CD4-positive, alpha-beta T cell (primary cell): ENCODE measurements at places on chromosomes 5 and 9. TPM values are rescaled to one million over a fixed set of nuclear protein-coding genes. Genes with fewer than 3 reads are reported as not detected.

The MTMR12 gene
- 15.9 TPM for total RNA-seq

The FCN2 gene
- total RNA-seq: not detected

The PRELID2 gene
- 0.44 TPM for total RNA-seq

The PLAC8L1 gene
- not detected for total RNA-seq

The PCDHA9 gene
- total RNA-seq: not detected

The ECM2 gene
- not detected for total RNA-seq

The CTXN3 gene
- not detected for total RNA-seq

The CTNNAL1 gene
- total RNA-seq: 4.9 TPM

The SHOC1 gene
- total RNA-seq: not detected

The LCN6 gene
- total RNA-seq: not detected

The PDE8B gene
- 0.27 TPM for total RNA-seq

The DOCK2 gene
- 220 TPM for total RNA-seq

The ADAMTS6 gene
- total RNA-seq: 2.0 TPM

DNA sequence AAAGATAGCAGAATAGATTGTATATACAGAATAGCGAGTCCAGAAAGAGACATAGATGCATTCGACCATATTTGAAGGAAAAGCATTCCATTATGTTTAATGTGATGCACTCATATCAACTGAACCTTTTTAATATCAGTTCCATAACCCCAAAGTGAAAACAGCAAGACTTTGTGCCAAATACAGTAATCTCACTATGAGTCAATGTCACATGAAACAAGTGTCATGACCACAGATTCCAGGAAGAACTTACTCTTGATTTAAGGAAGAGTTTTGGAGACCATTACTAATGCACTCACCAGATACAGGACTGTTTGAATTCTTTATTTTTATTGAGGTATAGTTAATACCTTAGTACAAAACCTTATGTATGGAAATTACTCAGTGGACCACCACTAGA is 220.5 kb downstream of the SH3GL2 start:
- H3K27me3 ChIP-seq: no peaks in the 10 kb centered on the region
- no peak for DNase-seq
- H3K36me3 ChIP-seq: no peaks in the 10 kb centered on the region
- H3K4me3 ChIP-seq: no peak overlapping the region

- H3K4me3 ChIP-seq: peak overlapping the region; percentile 22
- DNase-seq: no peak
- no peaks in the 10 kb centered on the region for H3K27me3 ChIP-seq
- H3K36me3 ChIP-seq: no peaks in the 10 kb centered on the region
- peaks cover 88% of the 10 kb centered on the region for H3K4me1 ChIP-seq
These were observed 38.7 kb upstream of the SEMA4D start for GRCh38 chr9:89536600-89536999.

- no peaks in the 10 kb centered on the region for H3K36me3 ChIP-seq
- no peak for DNase-seq
- no peak overlapping the region for H3K4me3 ChIP-seq
- peaks cover 16% of the 10 kb centered on the region for H3K4me1 ChIP-seq
These were observed 201.3 kb downstream of the C9orf152 start for GRCh38 chr9:110006657-110007056.

DNA sequence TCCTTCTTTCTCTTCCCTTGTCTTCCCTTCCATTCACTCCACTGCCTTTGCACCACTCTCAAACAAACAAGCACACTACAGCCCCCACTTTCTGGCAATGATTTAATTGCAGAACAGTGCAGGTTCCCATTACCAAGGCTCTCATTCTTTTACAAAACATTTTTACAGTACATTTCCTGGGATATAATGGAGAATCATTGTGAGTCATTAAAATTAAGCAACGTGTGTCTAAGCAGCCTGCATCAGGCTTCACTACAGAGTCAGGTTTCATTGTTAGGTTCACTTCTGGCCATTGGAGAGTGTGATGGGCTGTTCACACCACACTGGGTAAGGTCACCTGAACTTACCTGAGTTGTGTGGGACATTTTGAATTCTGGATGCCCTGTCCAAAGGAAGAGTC is 303.5 kb downstream of the TRIM32 start:
- H3K36me3 ChIP-seq: no peaks in the 10 kb centered on the region
- no peak overlapping the region for H3K4me3 ChIP-seq
- no peak for DNase-seq
- no peaks in the 10 kb centered on the region for H3K27me3 ChIP-seq
- no peak overlapping the region for H3K27ac ChIP-seq

GRCh38 chr5:169778622-169779596 is 141.8 kb downstream of the DOCK2 start:
- no peaks in the 10 kb centered on the region for H3K27me3 ChIP-seq
- H3K4me1 ChIP-seq: no peaks in the 10 kb centered on the region
- peaks cover 56% of the 10 kb centered on the region for H3K36me3 ChIP-seq
- H3K4me3 ChIP-seq: no peak overlapping the region
- no peak for DNase-seq

GRCh38 chr5:134844252-134844651 is 1.5 kb upstream of the C5orf24 start:
- H3K36me3 ChIP-seq: peaks cover 12% of the 10 kb centered on the region
- H3K27me3 ChIP-seq: no peaks in the 10 kb centered on the region

DNA sequence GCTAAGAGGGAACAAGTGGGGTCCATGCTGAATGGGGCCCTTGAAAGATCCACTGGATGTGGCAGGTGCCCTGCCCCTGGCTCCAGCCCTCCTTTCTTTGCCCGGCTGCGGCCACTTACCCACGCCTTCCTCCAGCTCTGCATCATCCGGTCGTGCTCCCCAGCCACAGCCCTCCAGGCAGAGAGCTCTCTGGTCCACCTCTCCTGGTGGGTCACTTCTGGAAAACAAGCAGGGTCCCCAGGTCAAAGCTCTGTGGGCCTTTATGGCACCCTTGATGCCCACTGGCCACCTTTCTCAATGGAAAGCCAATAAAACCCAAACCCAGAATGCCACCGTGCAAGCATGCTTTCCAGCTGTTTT is 45.0 kb downstream of the SECISBP2 start:
- H3K36me3 ChIP-seq: peaks cover 45% of the 10 kb centered on the region
- H3K4me3 ChIP-seq: no peak overlapping the region
- no peaks in the 10 kb centered on the region for H3K27me3 ChIP-seq
- no peak overlapping the region for H3K27ac ChIP-seq
- DNase-seq: no peak
- H3K4me1 ChIP-seq: peaks cover under 1% of the 10 kb centered on the region

DNA sequence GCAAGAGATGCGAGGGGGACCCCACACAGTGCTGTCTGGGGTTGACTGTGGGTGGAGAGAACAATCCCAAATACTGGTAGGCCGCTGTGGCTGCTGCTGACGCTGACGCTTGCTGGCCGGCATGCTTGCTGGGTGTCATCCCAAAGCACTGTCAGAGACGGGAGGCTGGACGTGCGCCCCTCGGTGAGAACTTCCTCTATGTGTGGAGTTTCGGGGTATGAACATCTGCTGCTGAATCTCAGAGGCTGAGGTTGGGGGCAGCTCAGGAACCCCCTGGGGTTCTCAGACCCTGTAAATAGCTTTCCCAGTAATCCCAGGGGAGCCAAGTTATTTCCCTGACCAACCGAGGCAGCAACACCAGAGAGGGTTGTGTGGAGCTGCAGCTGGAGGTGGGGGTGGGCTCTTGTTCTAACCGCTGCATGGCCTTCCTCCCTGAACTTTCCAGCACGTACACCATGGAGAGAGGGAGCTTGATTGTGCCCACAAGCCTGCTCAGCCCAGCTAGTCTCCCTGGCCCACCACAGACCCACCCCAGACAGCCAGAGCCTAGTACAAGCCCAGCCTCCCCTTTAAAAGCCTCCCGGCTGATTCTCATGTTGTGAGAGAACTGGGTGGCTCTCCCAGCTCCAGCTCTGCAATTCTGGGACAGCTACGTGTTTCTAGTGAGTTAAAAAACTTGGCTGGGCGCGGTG is 21.8 kb upstream of the SLC12A7 start:
- DNase-seq: no peak
- no peak overlapping the region for H3K4me3 ChIP-seq
- peaks cover 5% of the 10 kb centered on the region for H3K4me1 ChIP-seq
- H3K36me3 ChIP-seq: no peaks in the 10 kb centered on the region

- DNase-seq: no peak
- H3K27me3 ChIP-seq: no peaks in the 10 kb centered on the region
- no peak overlapping the region for H3K27ac ChIP-seq
These were observed 249.1 kb upstream of the ADCY2 start for GRCh38 chr5:7146886-7147285.

DNA sequence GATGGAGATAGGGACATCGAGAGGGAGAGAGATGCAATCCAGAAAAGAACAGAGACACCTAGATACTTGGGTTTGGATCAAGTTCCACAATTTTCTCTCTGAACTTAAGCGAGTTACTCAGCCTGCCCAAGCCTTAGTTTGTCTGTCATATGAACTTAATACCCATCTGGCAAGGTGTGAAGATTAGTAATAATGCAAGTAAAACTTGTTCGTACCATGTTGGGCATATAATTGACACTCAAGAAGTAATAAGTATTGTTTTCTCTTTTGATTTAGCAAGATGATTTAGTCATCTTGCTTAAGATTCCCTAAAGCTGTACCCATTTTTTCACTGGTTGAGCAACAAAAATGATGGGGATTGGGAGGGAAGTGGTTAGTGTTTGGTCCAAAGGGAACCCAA is 7.5 kb downstream of the RABGAP1 start:
- peaks cover 2% of the 10 kb centered on the region for H3K36me3 ChIP-seq
- H3K27me3 ChIP-seq: no peaks in the 10 kb centered on the region
- H3K4me1 ChIP-seq: no peaks in the 10 kb centered on the region
- no peak overlapping the region for H3K27ac ChIP-seq

- H3K4me1 ChIP-seq: peaks cover 5% of the 10 kb centered on the region
- peak; percentile 22 for DNase-seq
- H3K36me3 ChIP-seq: no peaks in the 10 kb centered on the region
- no peaks in the 10 kb centered on the region for H3K27me3 ChIP-seq
These were observed 27.8 kb upstream of the GRPEL2 start for GRCh38 chr5:149317281-149318048.

DNA sequence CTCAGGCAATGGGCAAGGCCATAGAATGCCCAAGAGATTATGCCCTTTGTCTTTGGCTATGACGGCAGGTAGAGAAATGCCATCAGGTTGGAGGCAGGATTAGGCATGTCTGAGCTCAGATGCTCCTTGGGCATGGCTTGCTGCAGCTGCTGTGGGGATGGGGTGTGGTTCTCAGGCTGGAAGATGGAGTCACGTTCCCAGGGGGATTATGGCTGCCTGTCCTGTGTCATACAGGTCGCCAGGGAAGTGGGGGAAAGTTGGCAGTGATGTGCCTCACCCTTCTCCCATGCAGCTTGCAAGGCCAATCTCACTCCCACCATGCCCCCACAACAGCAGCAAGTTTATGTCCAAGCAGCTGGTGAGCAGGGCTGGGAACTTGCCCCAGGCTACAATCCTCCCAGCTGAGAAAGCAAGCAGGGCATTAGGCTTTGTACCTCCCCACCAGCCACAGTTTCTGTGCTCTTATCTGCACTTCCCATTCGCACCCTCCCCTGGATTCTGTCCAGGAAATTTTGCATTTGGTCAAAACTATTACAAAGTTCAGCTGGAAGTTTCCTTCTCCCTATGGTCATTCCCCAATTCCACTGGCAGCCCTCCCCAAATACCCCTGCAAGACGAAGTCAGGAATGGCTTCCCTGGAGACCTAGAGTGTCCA is 1788.0 kb upstream of the NUDT12 start:
- H3K27ac ChIP-seq: no peak overlapping the region
- H3K27me3 ChIP-seq: no peaks in the 10 kb centered on the region
- DNase-seq: no peak

GRCh38 chr9:94588681-94589080 is 4.9 kb downstream of the FBP2 start:
- peaks cover 9% of the 10 kb centered on the region for H3K4me1 ChIP-seq
- DNase-seq: no peak
- no peak overlapping the region for H3K27ac ChIP-seq
- no peaks in the 10 kb centered on the region for H3K36me3 ChIP-seq

- no peak for DNase-seq
- H3K27ac ChIP-seq: no peak within 1 kb of the TSS
- no peaks in the 10 kb centered on the region for H3K27me3 ChIP-seq
- peaks cover 21% of the 10 kb centered on the region for H3K4me1 ChIP-seq
- no peak within 1 kb of the TSS for H3K4me3 ChIP-seq
These were observed at the start of gene ENTPD8 for GRCh38 chr9:137441289-137441934. Gene ENTPD8, minus strand, starts transcription at chr9:137441357. Its CDS starts 3,072 bp downstream, at chr9:137438285.

DNA sequence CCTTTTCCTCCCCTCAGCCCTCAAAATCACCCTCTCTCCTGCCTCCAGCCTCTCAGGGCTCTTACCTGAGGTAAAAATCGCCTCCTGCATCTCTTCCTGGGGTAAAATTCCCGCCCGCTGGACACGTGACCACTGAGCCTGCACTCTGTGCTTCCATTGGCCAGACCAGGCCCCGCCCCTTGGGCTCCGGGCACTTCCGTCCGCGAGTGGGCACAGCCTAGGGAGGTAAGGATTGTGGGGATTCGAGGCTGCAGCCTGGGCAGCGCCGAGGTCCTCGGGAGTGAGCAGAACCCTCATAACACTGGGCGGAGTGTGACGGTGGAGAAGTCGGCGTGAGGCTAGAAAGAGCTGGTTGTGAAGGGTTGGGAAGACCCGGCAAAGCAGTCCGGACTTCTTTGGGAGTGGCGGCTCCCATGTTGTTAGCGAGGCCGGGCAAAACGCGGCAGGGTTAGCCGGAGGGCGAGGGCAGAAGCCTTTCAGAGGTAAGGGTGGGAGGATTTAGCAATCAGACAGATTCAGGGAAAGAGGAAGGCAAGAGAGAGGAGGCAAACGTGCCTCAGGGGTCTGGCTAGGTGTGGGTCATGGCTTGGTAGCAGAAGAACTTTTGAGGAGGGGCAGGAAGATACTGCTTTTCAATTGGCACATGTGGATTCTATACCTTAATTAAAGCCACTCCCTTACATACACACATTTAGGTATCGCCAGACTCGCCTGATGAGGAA is at the start of gene SHOC1:
Gene SHOC1, minus strand, starts transcription at position 103 of the 722 bp plus-strand sequence. CDS start 3,519 bp downstream, outside the sequence.
- H3K27ac ChIP-seq: no peak within 1 kb of the TSS
- H3K27me3 ChIP-seq: no peaks in the 10 kb centered on the region
- no peak within 1 kb of the TSS for H3K4me3 ChIP-seq
- H3K4me1 ChIP-seq: no peaks in the 10 kb centered on the region

DNA sequence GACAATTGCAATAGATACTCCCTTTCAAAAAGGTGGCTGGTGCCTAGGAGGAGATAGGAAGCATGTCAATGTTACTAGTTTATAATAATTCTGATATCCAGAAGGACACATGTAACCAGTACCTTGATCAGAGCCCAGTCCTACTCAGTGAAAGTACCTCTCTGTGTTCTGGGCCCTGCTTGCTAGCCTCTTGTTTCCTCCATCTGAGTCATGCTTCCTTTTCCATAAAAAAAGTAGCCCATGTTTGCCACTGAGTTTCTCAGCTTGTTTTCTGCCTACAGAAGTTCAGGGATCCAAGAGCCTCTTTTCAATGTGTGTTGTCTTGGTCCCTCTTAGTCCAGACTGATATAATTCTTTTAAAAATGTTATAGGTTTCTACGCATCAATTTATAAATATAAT is 149.0 kb downstream of the SSBP2 start:
- no peaks in the 10 kb centered on the region for H3K27me3 ChIP-seq
- H3K4me3 ChIP-seq: no peak overlapping the region

DNA sequence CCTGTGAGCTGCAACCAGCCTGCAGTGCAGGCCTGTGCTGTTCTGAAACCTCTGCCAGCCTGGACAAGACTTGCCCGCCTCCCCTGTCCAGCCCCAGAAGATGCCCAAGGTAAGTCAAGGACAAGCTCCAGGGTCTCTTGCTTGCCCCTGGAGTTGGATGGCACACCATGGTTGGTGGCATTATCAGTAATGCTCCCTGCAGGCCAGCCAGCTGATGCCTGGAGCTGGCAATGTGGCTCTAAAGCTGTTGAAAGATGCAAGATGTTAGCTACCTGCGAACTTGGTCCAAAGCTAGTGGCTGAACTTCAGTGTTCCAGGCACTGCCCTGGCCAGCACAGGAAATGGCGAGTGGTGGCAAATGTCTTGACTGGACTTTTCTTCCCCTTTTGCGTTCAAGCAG is 14.0 kb upstream of the LTC4S start:
- H3K27me3 ChIP-seq: no peaks in the 10 kb centered on the region
- H3K4me1 ChIP-seq: no peaks in the 10 kb centered on the region
- H3K4me3 ChIP-seq: no peak overlapping the region
- DNase-seq: no peak
- H3K27ac ChIP-seq: no peak overlapping the region
- H3K36me3 ChIP-seq: peaks cover 40% of the 10 kb centered on the region
